ENCODE measurements at places on chromosomes 3 and 15.

DNA sequence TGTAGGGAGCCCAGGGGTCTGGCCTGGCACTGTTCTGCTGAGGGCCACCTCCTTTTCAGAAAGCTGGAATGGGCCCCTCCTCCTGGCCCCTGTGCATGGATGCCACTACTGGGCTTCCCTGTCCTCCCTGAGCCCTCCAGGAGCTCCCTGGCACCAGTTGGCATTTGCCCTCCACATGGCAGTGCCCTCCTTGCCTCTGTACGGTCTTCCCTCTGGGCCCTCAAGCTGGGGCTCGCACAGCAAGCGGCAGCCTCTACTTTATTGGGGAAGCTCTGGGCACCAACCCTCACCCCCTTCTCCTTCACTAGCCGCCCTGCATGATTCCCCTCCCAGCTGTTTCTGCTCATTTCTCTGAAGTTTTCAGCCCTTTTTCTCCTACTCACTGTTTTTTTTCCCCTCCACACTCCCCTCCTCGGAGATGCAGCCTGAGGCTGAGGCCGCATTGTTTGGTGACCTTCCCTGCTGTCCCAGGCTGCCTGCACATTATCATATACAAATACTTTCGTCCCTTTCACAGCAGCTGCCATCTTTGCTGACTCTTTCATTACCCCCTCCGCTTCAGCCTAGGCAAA lies 127.3 kb downstream of the EEFSEC start:
- no peak for DNase-seq

- no peak for DNase-seq
These were observed 411.2 kb downstream of the VPS13C start for GRCh38 chr15:61649046-61649445.

DNA sequence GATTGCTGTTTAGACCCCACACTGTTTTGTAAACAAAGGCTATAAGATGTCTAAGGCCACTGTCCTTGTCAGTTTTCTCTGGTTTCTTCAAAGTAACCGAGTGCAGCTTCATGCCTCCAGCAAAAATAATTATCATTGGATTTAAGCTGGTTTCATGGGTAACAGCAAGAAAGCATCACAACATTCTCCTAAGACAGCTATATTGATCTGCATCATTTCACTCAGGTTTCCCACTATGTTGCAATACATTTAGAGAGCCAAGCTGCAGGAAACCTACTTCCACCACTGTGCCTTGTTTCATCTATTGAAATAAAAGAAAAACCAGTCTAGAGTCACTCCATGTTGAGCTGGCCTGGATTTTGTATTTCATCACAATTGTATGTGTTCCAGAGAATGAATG lies 351.4 kb downstream of the OXSM start:
- DNase-seq = no peak

DNA sequence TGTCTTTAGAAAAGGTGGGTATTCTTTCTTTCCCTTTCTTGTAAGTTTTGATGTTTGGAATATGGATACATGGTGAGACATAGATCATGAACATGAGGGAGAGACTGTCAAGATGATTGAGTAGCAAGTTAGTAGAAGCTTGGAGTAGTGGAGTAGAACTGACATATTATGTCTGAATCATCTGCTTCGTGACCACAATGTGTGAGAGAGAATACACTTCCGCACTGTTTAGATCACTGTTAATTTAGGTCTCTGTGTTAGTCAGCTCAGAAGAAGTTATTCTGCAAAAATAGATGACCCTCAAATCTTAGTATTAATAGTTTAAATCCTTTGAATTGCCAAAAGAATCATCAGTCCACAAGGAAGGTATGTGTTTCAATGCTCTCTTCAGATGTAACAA lies 151.0 kb downstream of the OXSM start:
- DNase-seq = no peak

DNA sequence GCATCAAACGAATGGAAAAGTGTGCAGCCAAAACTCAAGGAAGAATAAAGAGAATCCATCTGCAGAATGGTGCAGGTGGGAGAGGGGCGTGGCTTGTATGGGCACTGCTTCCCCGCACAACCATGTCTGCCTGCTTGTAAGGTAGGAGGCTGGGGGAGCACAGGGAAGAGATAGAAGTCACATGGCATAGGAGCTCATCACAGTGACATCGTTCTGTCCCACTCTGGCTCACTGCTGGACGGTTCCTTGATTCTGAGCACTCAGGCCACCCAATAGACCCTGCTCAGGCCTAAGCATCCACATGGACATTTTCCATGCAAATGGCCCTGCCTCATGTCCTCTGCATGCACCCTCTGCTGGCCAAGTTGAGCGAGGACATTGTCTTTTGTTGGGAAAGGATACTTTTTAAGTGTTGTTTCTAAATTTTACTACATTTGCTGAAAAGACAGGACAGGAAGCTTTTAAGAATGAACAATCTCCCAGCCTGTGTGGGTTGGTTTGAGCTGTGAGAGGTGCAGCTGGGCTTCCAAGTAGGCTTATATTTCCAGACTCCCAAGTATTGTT lies 3.1 kb downstream of the MYLK start:
- no peak for DNase-seq

DNA sequence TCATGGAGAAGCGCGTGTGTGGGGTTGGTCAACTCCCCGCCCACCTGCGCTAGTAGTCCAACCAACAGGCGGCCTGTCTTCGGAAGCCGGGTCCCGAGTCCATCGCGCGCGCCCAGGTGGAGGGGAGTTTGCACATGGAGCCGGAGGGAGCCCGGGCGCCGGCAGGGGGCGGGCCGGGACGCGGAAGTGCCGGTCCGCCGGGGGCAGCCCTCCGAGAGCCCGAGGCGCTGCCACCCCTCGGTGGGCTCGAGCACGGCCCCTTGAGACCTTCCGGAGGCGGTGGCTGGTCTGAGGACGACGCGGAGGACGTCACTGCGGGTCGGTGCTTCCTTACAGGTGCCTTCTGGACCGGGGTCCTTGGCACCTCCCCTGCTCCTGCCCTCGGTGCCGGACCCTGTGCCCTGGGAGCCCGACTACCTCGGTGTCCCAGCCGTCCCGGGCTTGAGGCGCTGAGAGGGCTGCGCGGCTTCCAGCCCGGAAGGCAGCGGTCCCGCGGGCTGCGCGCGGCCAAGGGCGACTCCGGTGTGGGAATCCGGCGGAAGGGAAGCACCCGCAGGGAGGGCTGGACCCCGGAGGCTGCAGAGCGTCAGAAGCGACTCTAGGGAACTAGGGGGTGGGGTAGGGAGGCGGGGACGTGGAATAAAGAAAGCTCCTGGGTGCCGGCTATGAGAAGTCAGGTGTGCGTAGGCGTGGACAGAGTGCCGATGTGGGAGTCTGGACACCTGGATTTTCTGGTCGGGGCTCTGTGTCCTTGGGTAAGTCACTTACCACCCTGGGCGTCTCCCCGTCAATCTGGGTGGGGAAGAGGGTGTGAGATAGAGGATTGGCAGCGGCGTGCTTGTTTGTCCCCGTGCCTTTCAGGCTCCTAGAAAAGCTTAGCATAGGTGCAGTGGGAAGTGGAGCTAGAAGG lies 212.3 kb downstream of the FGF12 start:
- no peak for DNase-seq

DNA sequence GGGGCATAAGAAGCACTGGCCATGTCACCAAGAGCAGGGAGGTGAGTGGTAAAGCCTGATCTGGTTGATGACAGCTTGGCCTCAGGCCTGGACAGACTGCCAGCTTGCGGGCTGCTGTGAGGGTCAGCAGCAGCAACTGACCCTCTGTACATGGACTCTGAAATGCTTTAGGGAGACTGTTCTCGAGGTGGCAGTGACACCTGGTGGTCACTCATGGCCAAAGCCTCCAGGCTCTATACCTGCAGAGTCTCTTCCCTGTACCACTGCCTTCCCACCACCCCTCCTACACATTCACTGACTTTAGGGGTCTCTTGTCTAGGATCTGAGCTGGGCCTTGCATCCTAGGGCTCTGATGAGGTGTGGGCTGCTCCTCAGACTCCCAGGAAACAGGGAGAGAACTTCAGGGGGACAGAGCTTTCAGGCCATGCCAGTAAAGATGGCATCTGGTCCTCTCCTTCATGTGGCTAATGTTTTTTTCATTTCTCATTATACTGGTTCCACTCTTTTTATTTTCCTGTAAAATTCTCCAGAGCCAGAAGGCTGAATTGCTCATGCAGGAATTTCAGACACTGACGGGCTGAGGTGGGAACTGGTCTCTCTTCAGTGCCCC lies 17.2 kb upstream of the TIMP4 start:
- no peak for DNase-seq

DNA sequence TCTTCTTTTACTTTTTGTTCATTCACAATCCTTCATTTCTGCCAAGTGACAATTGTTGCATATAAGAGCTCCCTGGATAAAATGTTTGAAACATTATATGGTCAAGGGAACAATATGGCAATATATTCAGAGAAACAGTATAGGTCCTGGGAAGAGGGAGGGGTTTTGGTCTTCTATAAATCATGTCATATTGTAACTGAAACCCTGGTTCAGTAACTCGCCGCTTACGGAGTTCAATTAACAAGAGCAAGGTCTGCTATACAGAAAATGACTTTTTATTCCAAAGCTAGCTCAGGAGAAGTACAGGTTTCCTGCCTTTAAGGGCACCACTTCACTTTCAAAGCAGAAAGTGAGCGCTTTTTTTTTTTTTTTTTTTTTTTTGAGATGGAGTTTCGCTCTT lies 522.1 kb upstream of the TGFBR2 start:
- DNase-seq = no peak

DNA sequence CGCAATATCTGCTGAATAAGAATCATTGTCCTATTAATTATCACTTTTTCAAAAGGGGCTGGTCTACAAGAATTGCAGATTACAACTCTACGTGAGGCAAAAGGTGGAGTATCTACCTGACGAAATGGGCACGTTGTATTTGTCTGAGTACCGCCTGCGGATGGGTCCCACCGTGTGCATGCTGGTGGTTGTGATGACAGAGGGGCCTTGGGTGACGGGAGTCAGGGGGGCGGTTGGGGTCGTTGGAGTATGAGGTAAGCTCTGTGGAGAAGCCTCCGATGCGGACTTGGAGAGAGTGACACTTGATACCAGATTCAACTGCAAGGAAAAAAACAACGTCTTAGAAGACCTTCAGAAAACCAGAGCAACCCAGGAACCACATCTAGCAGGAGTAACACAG lies 605.8 kb downstream of the FOXP1 start:
- no peak for DNase-seq

GRCh38 chr3:49872801-49873281 lies 3.1 kb upstream of the CAMKV start:
- no peak for DNase-seq

DNA sequence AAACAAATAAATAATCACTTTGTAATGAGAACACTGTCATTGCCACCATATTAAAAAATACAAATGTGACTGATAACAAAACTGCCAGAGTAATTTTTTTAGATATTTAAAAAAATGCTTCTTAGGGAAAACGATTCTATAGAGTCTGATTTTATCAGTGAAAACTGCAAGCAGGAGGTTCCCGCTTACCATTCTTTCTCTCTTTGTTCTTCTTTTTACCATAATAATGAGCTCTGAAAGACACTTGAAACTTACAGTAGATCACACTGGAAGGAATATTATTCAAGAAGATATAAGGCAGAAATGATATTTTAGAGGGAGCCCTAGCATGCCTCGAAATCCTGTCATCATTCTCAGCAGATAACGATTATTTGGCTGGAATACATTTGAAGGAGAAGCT lies 701.3 kb downstream of the ROBO1 start:
- no peak for DNase-seq

- no peak for DNase-seq
These were observed 31.8 kb downstream of the IQGAP1 start for GRCh38 chr15:90419738-90420406.

DNA sequence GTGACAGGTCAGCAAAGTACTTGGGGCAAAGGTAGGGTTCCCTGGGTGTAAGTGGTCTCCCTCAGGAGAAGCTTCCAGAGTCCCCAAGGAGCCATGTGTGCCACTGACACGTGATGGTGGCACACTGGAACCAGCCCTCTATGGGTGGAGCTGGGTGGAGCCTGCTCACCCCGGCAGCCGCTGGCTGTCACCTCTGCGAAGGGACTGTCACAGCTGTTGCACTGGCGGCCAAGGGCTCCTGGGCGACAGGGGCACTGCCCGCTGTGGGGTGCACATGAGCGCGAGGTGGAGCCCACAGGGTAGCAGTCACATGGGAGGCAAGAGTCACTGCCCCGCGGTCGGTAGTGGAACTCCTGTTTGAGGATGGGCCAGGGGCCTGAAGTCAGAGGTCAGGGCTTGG lies 12.0 kb downstream of the CELSR3 start:
- DNase-seq = no peak

DNA sequence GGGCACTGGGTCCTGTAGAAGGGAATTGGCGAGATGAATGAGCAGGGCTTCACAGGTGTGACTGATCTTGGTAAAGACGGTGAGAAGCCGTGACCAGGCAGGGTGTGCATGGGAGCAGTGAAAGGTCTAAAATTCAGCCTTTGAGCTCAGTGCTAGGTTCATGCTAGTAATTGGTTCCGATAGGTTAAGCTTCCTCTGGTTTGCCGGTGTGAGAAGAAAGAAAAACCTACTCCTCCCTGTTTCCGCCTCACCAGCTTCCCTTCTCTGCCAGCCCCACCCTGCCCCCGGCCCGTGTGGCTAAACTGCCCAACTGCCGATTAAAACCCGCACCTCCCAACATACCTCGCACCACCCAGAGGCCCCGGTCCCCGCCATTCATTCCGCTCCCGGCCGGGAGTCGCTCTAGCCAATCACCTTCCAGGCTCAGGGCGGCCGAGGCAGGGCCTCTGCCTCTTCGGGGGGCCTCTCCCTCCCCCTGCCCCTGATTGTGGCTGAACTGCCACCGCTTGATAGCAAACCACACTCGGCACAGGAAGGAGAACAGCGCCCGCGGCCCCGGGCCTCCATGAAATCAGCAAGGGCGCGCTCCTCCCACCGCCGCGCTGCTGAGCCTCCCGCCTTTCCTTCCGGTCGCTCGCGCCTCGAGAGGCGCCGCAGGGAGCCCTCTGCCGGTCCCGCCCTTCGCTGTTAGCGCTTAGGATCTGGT lies 7.3 kb upstream of the NRROS start:
- peak; percentile 92 for DNase-seq

GRCh38 chr15:42845581-42845980 lies 75.0 kb downstream of the TTBK2 start:
- no peak for DNase-seq

DNA sequence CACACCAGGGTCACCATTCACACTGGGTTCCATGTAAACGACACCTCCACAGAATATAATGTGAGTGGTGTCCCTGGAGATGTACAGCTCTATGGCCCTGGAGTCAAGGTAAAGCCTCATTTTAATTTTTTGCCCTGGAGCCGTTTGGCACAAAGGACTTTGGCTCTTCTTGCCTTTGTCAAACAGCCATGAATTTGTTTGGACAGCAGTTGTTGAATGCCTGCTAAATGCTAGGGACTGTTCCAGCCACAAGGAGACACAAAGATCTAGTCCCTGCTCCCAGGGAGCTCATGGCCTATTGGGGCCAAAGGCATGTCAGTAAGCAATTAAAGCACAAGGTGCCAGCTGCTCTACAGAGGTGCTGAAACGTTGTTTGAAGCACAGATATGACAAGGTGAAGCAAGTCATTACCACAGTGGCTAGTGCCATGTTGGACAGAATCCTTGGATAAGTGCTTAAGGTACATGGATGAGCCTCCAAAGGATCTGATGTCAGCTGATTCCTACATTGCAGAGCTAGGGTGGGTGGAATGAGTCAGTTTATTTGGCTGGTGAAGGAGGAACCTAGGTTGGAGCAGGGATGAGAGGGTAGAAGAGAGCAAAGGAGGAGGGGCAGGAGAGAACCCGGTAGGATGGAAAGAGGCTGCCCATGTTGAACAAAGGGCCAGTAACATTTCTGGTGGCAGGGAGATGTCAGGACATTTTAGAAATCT lies 171.9 kb upstream of the CTDSPL start:
- DNase-seq = no peak
